ENCODE measurements at places on chromosomes 5 and 9.

DNA sequence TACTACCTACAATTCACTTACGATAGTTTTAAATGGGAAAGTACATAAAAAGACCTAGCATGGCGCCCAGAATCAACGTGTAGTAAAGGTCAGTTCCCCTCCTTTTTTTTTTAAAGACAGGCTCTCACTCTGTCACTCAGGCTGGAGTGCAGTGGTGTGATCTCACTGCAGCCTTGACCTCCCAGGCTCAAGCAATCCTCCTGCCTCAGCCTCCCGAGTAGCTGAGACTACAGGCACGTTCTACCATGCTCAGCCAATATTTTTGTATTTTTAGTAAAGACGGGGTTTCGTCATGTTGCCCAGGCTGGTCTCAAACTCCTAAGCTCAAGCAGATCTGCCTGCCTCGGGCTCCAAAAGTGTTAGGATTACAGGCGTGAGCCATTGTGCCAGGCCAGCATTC is 40.7 kb upstream of the MTMR12 start:
- DNase-seq, result no peak

GRCh38 chr5:125148706-125149105 is 402.3 kb upstream of the ZNF608 start:
- DNase-seq, result no peak

- no peak for DNase-seq
Observed at GRCh38 chr5:69368458-69369339, 621 bp downstream of the AK6 start.

- no peak for DNase-seq
Observed at GRCh38 chr5:98816582-98817222, 43.2 kb downstream of the RGMB start.

- DNase-seq, result peak; percentile 71
Observed at GRCh38 chr5:132419502-132420468, 50.3 kb downstream of the SLC22A5 start.

DNA sequence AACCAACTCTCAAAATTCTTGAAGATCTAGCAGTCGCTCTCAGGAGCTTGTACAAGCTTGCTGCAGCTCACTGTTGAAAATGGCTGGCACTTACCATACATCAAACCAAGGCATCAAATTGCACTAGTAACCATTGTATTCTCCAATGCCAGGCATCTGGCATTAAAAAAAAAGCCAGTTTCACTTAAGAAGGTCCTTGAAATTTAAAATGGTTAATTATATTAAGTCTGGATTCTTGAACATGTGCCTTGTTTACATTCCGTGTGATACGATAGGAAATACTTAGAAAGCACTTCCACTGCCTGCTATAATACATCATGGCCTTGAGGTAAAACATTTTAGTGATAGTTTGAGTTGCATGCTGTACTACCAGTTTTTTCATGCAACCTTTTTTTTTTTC is 300.7 kb downstream of the KDM4C start:
- DNase-seq, result no peak

DNA sequence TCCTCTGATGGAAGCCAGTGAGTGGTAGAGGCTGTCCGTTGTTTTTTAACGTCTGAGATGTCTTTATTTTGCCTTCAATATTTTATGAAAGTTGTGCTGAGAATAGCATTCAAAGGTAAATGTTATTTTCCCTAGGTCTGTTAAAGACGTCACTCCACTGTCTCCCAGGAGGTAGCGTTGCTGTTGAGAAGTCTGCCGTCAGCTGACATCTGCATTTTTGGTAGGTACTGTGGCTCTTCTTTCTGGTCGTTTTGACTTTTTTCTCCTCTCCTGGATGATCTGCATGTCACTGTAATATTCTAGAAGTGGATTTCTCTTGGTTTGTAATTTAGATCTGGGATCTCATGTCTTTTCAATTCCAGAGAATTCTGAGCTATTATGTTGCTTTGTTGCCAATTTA is 26.4 kb downstream of the SURF6 start:
- no peak for DNase-seq

GRCh38 chr5:113031557-113031956 is 55.0 kb downstream of the DCP2 start:
- DNase-seq, result no peak

Measured in CD4-positive, alpha-beta T cell treated with Interferon gamma for 1 hour (primary cell).